ENCODE measurements at places on chromosomes 7 and 10.

GRCh38 chr7:151187409-151188251 is 580 bp upstream of the ASB10 start:
- no peak for DNase-seq

GRCh38 chr10:68756766-68757165 is 35.7 kb downstream of the CCAR1 start:
- no peak for DNase-seq

- DNase-seq = no peak
These were observed 155.2 kb upstream of the NRP1 start for GRCh38 chr10:33489501-33490176.

DNA sequence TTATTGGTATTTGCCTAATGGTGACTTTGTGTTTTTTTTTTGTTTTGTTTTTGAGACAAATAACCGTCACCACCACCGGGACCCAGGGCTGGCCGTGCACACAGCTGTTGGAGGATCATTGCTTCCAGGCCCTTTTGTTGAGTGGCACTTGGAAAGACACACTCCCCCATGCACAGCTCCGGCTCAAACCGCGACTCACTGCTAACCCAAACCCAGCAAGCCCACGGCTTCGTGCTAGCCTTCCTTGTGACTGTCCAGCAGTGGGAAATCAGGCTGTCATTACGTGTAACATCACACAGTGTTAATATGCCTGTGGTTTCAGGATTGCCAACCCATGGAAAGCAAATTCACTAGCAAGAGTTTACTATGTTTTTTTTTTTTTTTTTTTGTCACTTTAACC is 17.4 kb downstream of the BNIP3 start:
- DNase-seq = no peak

- no peak for DNase-seq
These were observed 158.0 kb downstream of the KCND2 start for GRCh38 chr7:120431016-120431415.

DNA sequence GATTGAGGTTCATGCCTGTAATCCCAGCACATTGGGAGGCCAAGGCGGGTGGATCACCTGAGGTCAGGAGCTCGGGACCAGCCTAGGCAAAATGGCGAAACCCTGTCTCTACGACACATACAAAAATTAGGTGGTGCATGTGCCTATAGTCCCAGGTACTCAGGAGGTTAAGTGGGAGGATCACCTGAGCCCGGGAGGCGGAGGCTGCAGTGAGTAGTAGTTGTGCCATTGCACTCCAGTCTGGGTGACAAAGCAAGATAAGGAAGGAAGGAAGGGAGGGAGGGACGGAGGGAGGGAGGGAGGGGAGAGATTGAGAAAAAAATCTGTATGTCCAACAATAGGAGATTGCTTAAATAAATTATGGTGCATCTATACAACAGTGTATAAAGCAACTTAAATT is 13.2 kb downstream of the TLL2 start:
- DNase-seq = no peak

DNA sequence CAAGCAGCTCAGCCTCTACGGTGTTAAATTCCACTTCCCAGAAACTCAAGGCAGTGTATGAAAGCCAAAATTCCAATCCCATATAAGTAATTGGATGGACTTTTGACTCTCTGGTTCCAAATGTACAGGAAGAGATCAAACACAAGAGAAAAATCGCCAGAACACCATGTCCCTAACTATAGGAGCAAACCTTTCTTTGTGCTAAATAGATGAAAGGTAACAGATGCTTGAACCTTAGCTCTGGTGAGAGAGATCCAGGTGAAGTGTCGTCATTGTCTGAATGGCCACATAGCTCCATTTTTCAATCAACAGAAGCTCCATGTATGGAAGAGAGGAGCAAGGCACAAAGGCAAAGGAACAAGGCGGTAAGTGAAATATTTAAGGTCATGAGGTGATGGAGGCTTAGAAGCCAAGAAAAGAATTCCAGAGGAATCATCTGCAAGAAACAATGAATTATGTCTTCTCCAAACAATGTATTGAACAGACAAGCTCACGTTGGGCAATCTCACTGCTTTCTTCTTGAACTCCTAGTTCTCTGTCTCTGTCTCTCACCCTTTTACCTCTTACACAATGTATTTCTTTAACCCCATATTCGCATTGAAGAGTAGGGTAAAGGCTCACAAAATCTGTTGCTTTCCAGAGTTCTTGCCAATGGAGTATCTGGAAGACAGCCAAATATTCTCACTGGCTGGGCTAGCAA is 585.1 kb downstream of the GATA3 start:
- DNase-seq = peak; percentile 35

DNA sequence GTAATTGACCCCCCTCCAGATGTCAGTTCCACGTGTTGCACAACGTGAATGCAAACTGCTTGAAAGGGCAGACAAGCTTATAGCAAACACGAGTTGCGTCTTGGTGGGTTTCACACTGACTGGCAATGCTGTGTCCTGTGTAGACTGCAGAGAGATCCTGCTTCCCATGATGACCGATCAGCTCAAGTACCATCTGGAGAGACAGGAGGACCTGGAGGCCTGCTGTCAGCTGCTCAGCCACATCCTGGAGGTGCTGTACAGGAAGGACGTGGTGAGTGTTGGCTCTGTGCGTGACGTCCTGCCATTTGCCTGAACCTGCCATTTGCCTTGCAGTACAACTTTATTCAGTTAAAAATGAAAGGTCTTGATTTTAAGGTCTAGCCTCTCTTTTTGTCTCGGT is 71.1 kb downstream of the INSYN2A start:
- DNase-seq = no peak

DNA sequence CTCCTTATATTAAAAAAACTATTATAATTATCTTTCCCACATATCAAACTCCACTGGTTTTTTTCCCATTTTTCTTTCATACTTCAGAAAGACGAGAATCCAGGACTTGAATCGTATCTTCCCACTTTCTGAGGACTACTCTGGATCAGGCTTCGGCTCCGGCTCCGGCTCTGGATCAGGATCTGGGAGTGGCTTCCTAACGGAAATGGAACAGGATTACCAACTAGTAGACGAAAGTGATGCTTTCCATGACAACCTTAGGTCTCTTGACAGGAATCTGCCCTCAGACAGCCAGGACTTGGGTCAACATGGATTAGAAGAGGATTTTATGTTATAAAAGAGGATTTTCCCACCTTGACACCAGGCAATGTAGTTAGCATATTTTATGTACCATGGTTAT is 15.9 kb downstream of the SRGN start:
- DNase-seq = no peak

GRCh38 chr10:66519616-66520015 is 406.2 kb upstream of the LRRTM3 start:
- peak; percentile 14 for DNase-seq

DNA sequence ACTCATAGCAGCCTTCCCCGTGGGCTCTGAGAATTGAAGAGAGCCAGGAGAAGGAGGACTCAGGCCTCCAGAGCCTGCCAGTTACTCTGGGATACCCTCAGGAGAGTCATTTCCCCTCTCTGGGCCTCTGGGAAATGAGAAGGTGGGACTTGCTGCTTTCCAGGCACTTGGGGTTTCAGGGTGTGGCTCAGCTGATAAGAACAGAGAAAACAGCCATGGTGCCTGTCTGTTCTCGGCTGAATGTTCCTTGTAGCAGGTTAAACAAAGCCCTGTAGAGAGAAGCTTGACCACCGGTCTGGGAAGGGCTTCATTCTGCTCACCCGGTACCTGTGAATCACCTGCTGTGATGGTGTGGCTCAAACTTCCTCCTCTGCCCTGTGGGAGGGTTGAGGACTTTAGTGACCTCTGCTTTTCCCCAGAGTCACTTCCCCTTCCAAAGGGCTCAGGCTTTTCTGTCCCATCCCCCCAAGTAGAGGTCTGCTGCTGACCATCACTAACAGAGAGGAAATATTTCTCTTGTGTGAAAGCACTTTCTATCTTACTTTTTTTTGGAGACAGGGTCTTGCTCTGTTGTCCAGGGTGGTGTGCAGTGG is 212.4 kb upstream of the GALNT17 start:
- no peak for DNase-seq

GRCh38 chr10:19518632-19519031 is 297.6 kb upstream of the PLXDC2 start:
- DNase-seq = no peak

- DNase-seq = no peak
These were observed 8.0 kb downstream of the CCDC186 start for GRCh38 chr10:114166043-114166442.

DNA sequence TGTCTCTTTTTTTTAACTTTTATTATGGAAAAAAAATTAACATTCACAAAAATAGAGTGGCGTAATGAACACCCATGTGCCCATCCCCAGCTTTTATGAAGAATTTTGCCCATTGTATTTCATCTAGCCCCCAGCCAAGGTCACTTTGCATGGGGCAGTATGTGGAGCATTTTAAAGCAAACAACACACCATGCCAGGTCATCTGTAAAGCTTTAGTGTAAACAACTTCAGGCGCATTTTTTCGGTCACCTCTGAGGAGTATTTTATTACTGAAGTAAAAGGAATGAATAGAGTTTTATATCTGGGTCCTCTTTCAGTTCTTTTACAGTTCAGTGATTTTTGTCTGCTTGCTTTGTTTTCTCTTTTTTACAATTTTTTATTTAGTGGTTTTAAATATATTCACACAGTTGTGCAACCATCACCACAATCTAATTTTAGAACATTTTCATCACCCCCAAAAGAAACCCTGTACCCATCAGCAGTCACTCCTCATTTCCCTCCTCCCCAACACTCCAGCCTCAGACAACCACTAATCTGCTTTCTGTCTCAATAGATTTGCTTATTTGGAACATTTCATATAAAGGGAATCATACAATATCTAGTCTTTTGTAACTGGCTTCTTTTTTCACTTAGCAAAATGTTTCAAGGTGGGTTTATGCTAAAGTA is 87.9 kb downstream of the SLC37A3 start:
- no peak for DNase-seq

DNA sequence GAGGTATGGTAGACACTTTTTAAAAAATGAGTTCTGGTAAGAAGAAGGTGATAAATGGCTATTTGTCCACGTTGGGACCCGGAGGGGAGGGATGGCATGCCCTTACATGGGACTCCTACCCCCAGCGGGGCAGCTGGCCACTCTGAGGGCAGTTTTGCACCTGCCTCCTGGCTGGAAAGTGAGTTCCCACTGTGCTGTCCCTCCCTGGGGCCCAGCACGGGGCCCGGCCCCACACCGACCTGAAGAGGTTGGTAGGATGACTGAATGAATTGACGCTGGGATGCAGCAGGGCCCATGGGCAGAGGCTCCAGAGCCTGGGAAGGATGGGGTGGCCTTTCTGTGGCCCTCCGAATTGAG is 601 bp upstream of the AEBP1 start:
- DNase-seq = no peak
